ENCODE measurements at places on chromosomes 5 and 9.

DNA sequence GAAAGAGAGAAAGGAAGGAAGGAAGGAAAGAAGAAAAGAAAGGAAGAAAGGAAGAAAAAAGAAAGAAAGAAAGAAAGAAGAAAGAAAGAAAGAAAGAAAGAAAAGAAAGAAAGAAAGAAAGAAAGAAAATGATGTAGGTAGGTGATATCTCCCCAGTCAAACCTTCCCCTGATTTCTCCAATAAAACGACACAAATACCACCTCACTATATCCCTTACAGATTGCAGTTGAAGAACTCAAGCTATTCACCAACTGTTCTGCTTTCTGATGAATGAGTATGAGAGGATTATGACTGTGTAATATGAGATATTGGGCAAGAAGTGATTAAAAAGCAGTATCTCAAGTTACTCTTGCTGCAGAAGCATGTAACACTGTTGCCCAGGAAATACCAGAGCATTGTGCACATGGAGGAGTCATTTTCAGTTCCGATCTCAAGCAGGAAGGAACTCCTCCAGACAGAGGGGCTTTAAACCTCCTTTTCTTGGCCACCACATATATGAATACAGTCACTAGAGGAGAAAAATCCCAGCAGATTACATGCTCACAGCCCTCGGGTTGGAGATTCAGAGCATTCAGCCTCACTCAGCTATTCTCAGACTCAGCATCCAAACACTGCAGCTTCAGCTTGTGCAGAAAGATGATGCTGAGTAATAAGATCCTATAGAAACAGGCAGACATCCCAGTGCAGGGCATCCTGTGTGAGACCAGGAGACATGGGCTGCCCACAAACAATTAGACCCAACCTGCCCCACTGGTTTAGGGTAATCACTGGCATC is 61.4 kb downstream of the UGCG start:
- peak; percentile 99 for DNase-seq

DNA sequence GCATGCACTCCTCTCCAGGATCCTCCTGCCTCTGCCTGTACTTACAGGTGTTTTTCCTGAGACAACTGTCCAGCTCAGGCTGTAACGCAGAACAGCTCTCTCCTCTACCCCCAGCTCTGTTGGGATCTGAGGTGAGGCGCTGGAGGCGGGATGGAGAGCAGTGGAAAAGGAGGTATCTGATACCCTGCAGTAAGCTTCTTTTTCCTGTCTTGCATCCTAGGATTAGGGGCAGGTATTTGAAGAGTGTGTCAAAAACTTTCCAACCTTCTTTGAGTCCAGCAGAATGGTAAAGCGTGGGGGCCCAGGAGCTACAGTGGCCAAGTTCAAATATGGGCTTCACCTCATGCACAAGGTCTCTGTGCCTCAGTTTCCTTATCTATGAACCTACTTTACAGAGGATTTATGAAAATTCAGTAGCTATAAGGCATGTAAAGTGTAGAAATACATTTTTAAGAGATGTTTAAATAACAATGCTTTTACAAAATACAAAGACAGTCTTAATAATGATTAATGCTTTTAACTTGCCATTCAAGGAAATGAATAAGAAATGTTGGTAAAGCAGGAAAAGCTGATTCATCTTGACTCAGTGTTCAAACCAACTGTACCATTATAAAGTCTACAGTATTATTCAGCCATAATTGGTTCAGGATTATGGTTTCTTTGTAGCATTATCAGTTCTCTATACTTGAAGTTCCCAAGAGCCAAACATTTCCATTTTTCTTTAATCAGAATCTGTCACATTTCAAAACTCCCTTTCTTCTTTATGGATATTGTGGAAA is 26.1 kb downstream of the MAP1B start:
- DNase-seq: peak; percentile 61

DNA sequence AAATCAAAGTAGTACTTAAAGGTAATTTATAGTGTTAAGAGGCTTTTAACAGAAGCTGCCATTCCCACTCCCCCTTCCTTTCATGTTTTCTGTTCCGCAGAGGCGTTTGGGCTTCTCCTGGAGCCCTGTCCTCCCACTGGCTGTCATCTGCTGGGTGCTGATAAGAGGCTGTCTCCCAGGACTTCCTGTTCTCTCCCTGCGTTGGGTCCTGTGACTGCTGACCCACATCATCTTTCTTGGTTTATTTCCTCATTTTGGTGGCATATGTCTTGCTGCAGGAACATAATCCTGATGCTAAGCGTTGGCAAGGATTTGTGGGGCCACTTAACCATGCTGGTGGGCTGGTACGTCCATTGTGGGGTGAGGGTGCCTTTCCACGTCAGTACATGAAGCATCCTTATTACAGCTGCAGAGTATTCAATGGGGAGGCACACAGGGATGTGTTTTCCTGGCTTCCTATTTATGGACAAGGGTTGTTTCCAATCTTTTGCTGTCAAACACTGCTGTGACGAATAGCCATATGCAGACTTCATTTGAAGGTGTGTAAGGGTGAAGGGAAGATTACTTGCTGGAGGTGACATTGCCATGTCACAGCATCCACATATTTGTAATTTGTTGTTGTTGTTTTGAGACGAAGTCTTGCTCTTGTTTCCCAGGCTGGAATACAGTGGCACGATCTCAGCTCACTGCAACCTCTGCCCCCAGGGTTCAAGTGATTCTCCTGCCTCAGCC is 22.3 kb upstream of the RNF130 start:
- no peak for DNase-seq

GRCh38 chr9:100587375-100587774 is 9.5 kb downstream of the CAVIN4 start:
- no peak for DNase-seq

DNA sequence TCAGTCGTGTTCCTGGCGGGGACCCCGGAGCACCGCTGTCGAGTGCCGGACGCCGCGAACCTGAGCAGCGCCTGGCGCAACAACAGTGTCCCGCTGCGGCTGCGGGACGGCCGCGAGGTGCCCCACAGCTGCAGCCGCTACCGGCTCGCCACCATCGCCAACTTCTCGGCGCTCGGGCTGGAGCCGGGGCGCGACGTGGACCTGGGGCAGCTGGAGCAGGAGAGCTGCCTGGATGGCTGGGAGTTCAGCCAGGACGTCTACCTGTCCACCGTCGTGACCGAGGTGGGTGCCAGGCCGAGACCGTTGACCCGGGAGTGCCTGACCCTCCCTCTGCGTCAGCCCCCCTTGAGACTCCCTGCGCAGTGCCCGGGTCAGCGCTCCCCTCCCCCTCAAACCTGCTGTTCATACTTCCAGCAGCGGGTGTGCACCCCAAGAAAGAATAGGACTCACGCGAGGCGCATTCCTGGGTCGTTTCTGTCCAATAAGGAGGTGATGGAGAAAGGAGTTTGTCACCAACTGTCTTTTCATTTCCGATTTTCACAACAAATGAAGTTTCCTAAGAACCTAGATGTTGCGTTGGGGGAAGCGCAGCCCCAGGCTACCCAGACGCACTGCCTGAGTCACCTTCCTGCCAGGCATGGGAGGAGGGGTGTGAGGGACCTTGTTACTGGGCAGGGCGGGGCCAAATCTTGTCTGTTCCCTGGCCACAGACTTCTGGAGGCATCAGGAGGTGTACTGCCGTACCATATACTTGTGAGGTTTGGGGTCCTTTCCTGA is 722 bp downstream of the SLC22A4 start:
- peak; percentile 88 for DNase-seq

- no peak for DNase-seq
These were observed 212.0 kb upstream of the KIF2A start for GRCh38 chr5:62093976-62094375.

DNA sequence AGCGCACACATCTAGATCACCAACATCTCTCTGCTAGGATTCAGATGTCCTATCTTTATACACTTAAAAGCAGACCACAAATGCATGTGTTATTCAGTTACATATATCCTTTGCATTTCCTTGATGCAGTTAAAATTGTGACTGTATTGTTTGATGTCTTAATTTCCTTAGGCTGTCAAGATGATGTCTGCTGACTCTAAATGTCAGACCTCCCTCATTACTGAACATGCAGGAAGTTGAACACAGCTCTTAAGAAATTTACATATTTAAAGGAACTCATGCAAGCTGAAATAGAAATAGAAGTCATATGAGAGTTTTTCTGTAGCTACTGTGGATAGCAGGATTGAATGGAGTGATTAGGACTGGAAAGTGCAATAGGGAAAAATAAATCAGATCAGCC is 336.5 kb upstream of the SEMA6A start:
- DNase-seq: no peak

- no peak for DNase-seq
These were observed 46.6 kb downstream of the CFAP95 start for GRCh38 chr9:69867081-69867814.

DNA sequence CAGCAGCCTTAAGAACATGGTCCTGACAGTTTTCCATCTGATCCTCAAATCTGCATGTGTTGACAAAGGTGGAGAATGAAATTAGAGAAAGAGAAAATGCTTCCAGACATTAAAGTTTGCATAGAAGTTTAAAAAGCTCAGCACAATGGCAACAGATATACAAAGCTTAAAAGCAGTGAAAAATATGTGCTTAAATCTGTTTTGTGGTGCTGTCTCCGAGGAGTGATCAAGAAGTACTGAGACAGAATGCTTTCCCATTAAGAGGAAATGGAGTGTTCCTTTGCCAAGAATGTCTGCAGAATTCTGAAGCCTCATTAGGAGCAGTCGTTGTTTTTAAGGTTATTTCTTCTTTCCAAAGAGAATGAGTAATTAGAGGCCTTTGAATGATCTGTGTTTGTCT is 131.4 kb downstream of the MCTP1 start:
- no peak for DNase-seq

- DNase-seq: no peak
These were observed 39.7 kb downstream of the ADGRV1 start for GRCh38 chr5:90598293-90598692.

- no peak for DNase-seq
These were observed 23.2 kb downstream of the MTAP start for GRCh38 chr9:21825637-21826036.

- DNase-seq: no peak
These were observed 123.3 kb downstream of the ZSWIM6 start for GRCh38 chr5:61455179-61456006.

DNA sequence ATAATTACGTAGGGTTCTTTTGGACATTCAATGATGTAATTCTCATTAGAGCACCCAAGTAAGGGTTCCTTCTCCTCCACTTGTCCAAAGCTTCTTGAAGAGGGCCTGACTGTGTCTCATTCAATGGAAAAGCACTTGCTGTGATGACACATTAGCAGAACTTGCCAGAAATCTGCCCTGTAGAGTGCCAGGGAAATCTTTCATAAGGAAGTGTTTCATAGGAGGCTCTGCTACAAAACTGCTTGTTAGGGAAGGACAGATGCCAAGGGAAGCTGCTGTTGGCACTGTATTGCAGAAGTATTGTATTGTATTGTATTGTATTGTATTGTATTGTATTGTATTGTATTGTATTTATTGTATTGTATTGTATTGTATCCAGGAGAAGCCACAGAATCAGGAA is 45.5 kb upstream of the MPDZ start:
- no peak for DNase-seq

GRCh38 chr5:39503155-39503554 is 78.4 kb upstream of the DAB2 start:
- no peak for DNase-seq

DNA sequence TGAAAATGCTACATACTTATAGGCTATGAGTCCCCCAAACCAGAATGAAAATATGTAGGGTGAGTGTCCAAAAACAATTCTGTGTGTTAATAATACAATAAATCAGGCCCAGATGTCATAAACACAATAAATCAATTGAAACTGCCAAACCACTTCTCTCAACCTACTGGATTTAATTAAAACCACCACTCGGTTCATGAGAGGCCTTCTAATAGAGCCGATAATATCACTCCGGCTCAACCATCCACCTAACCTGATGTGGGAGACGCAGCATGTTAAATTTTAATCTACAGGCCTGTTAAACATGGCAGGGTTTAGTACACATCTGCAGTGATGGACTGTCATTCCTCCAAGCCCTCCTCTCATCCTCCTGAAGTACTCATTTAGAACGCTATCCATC is 734.5 kb upstream of the ZNF608 start:
- no peak for DNase-seq

GRCh38 chr9:133705576-133705975 is 32.6 kb downstream of the SARDH start:
- no peak for DNase-seq

DNA sequence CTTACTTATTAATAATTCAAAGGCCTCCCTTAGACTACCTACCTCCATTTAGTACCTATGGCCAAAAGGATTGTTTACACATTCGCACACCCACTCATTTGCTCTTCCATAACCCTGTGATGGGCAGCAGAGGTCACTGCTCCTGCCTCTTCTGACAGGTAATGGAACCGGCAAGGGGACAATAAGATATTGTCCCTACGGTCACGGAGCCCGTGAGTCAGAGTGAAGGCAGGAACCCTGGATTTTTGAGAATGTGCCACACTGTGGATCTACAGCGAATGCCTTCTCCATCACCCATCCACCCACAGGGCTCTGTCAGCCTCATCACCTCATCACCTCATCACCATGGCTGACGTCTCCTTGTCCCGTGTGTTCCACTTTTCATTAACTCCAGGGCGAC is 132.3 kb downstream of the MYO10 start:
- DNase-seq: no peak

DNA sequence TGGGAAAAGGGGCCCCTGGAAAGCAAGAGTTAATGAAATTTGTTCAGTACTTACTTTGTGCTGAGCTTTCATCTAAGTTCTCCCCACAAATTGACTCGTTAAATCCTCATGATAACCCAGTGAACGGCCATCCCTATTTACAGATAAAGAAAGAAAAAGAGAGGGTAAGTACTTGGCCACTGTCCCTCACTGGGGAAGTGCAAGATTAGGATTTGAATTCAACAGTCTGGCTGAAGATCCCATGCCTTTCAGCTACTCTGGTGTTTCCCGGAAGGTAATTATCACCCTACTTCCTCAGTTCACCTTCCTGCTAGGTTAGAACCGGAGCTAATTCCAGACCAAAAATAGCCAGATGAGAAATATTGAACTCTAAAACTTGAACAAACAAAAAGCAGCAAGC is 269.2 kb upstream of the TLE4 start:
- DNase-seq: no peak

DNA sequence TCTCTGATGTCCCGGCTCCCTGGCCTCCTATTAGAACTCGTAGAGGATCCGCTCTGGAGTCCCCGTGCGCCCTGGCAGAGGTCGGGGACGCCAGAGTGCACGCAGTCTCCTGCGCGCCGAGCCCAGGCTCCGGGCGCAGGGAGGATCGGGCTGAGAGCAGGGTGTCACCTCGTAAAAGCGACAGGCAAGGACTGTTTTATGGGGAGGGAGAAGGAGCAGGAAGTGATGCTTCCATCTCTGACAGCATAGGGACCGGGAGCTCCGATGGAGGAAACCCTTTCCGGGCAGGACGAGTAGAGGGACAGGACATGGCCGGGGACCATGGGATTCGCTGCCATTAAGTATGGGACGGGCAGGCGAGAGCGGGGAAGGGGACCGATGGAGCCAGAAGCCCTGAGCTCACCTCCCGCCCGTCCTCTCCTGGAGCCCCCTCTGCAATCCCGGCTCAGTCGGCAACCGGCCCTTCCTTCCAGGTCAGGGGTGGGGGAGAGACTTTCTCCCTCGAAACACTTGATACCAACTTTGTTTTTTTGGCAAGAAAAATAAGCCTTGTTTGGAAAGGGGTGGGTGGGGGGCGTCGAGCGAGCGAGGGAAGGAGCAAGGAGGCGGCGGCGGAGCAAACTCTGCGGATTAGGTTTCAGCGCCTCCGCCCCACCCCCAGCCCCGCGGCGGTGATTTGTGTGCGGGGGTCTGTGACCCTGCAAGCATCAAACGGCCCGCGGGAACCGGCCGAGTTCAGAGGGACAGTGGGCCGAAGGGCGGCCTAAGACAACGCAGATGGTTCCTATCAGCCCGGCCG is 12.6 kb downstream of the LMX1B start:
- DNase-seq: no peak

Data from HS-5 (cell line).